SJSA1 (cell line): ENCODE measurements at places on chromosomes 3 and 15. TPM values are rescaled to one million over a fixed set of nuclear protein-coding genes. Genes with fewer than 3 reads are reported as not detected.

SCG3 gene
- not detected in 2 replicates for total RNA-seq

NBEAL2 gene
- total RNA-seq, result 0.53 and 2.0 TPM in 2 replicates

GABRB3 gene
- not detected in 2 replicates for total RNA-seq

RPL35A gene
- 395 and 511 TPM in 2 replicates for total RNA-seq

LEKR1 gene
- total RNA-seq, result 0.16 TPM in 1 of 2 replicates, not detected in the other

IGSF10 gene
- total RNA-seq, result 0.24 TPM in 1 of 2 replicates, not detected in the other

ZNF385D gene
- not detected in 2 replicates for total RNA-seq

IFT122 gene
- 13.3 and 14.4 TPM in 2 replicates for total RNA-seq

CKMT1A gene
- total RNA-seq, result not detected in 2 replicates

STT3B gene
- total RNA-seq, result 125 and 172 TPM in 2 replicates

DUOX1 gene
- total RNA-seq, result not detected in 2 replicates

RARB gene
- 11.7 and 17.9 TPM in 2 replicates for total RNA-seq

FAM107A gene
- total RNA-seq, result not detected in 2 replicates

DNA sequence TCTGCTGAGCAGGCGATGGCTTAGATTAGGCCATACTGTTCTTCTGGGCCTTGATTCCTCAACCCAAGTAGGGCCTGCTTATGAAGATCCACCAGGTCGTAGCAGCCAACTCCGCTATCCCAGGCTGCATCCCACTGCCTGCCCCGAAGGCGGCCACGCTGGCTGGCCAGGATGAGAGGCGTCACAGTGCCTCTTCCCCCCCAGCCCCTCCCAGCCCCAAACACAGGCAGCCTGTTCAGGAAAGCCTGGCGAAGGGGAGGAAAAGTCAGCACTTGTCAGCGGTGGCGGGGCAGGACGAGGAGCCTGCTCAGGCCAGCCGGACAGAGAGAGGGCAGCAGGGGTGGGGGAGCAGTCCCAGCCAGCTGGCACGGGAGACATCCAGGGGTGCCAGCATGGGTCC is 11.2 kb downstream of the PTH1R start:
- no peak for DNase-seq

- DNase-seq, result peak; percentile 74
Observed at GRCh38 chr15:77144492-77145070, 73.7 kb upstream of the TSPAN3 start.

GRCh38 chr3:100830931-100831330 is 121.6 kb downstream of the TFG start:
- DNase-seq, result no peak

- no peak for DNase-seq
Observed at GRCh38 chr3:36868614-36869436, 76.0 kb downstream of the TRANK1 start.

GRCh38 chr3:27553886-27554540 is 69.8 kb upstream of the SLC4A7 start:
- no peak for DNase-seq

- no peak for DNase-seq
Observed at GRCh38 chr15:66996094-66996493, 69.3 kb upstream of the SMAD3 start.

DNA sequence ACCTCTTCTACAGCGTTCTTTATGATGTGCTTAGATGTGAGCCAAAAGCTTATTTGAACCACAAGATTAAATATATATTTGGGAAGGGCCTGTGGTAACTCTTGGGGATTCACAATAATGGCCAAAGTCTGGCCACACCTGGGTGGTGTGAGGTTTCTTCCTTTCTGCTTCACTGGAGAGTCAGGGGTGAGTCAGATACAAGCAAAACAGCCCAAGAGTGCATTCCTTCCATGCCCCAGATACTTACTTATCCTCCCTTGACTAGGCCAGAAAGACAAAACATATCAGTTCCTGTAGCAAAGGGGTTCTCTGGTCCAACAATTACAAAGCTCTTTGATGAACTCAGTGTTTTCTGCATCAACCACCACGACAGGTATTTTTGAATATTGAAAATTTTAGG is 941 bp downstream of the ZBED2 start:
- DNase-seq, result peak; percentile 69

GRCh38 chr15:69979262-69979661 is 118.5 kb downstream of the TLE3 start:
- DNase-seq, result peak; percentile 68

GRCh38 chr3:46558184-46559043 is 7.7 kb downstream of the LRRC2 start:
- peak; percentile 79 for DNase-seq

DNA sequence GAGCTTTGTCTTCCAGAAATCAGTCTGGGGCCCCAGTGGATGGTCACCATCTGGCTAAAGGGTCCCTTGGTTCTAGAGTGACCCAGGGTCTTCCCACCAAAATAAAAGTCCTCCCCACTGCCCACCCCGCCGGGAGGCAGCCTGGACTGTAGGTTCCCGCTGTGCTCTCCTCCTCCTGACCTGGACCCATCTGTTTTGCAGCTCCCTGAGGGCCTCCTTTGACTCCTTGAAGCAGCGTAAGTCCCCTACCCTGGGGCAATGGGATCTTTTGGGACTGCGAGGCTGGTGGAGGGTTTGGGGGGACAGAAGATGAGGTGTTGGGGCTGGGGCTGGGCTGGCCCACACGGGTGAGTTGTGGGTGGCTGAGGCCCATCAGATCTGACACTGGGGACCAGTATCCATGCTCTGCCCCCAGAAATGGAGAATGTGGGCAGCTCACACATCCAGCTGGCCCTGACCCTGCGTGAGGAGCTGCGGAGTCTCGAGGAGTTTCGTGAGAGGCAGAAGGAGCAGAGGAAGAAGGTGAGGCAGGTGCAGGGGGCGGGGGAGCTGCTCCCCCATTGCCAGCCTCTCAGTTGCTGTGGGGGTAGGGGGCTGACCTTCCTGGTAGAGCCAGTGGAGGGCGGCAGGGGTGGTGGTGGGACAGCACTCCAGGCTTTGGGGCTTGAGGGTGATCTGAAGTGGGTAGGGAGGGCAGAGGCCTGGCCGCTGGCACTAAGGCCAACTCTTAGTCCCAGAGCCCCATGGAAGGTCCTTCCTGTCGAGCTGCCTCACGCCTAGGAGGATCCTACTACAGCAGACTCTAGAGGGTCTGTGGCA is 30.4 kb downstream of the PSTPIP1 start:
- no peak for DNase-seq

GRCh38 chr3:103295974-103296570 is 861.3 kb downstream of the ZPLD1 start:
- DNase-seq, result peak; percentile 12

DNA sequence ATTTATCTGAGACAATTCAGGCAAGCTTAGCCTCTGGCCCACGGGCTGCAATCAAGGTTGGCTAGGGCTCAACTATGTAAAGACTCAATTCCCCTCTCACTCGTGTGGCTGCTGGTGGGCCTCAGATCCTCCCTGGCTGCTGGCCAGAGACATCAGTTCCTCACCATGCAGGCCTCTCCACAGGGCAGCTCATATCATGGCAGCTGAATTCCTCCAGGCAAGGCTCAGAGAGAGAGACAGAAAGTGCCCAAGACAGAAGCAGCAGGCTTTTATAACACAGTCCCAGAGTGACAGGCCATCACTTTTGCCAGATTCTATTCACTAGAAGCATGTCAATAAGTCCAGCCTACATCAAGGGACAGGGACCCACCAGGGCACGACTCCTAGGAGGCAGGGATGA is 63.2 kb downstream of the XXYLT1 start:
- no peak for DNase-seq

DNA sequence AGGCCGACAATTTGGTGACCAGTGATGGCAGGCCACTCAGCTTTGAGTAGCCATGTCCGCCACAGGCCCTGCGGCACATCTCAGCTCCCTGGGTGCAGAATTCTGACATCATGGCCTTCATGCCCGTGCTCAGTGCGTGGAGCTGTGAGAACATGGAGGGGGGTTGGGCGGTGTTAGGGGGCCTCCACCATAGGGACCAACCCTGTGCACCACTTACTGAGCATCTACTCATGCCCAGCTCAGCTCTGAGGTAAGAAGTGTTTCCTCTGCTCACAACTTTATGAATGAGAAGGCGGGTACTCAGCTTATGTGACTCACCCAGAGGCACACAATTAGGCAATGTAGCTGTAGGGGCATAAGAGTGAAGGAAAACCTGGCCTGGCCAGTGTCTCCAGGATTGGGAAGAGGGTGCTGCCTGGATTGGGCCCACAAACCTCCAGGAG is 10.5 kb downstream of the ACOX2 start:
- DNase-seq, result peak; percentile 60

DNA sequence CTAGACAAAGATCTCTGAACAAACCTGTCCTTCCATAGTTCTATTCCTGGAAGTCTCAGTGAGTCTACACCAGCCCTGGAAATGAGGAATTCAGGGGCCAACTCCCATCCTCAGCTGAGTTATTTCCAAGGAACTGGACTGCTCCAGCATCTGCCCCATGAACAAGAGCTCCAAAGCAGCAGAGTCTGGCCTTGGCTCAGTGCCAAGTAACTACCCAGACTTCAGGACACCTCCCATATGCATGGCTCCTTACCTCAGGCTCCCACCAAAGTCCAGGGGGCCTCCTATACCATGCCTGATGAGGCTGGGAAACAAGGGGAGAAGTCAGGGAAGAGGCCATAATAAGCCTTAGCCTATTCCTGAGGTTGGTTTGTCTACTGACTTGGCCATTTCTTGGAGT is 45.0 kb downstream of the FAIM start:
- DNase-seq, result no peak

DNA sequence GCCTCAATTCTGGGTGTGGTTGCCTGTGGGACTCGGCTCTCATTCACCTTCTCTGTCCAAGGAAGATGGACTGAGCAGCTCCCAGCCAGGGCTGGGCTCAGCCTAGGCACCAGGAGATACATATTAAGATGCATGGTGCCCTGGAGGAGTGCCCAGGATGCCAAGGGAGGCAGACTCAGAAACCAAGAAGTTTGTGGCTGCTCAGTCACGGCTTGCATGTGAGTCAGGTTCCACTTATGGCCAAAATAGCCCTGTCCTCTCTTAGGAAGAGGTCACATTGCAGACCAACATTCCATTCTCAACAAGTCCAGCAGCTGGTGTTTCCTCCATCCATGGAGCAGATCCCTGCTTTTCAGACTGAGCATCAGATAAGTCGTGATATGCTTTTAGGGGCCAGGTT is 21.8 kb downstream of the CDCP1 start:
- DNase-seq, result no peak

- no peak for DNase-seq
Observed at GRCh38 chr3:65330072-65330471, 642.3 kb upstream of the ADAMTS9 start.

DNA sequence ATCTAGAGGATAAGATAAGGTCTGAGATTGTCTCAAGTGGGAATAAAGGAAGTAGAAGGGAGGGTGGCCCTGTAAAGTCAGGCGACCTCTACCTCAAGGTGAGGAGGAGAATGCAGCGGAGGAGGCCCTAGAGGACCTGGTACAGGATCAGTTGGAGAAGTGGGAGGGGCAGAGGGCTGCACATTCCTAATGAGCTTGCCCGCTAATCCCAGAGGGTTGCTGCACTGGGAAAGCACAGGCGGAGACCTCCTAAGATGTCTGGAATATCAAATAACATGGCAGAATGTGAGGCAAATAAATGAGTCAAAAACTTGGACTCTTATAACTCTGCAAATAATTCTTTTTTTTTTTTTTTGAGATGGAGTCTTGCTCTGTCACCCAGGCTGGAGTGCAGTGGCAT is 30.2 kb upstream of the VPS8 start:
- no peak for DNase-seq

- no peak for DNase-seq
Observed at GRCh38 chr15:88661761-88662556, 23.1 kb downstream of the ISG20 start.

DNA sequence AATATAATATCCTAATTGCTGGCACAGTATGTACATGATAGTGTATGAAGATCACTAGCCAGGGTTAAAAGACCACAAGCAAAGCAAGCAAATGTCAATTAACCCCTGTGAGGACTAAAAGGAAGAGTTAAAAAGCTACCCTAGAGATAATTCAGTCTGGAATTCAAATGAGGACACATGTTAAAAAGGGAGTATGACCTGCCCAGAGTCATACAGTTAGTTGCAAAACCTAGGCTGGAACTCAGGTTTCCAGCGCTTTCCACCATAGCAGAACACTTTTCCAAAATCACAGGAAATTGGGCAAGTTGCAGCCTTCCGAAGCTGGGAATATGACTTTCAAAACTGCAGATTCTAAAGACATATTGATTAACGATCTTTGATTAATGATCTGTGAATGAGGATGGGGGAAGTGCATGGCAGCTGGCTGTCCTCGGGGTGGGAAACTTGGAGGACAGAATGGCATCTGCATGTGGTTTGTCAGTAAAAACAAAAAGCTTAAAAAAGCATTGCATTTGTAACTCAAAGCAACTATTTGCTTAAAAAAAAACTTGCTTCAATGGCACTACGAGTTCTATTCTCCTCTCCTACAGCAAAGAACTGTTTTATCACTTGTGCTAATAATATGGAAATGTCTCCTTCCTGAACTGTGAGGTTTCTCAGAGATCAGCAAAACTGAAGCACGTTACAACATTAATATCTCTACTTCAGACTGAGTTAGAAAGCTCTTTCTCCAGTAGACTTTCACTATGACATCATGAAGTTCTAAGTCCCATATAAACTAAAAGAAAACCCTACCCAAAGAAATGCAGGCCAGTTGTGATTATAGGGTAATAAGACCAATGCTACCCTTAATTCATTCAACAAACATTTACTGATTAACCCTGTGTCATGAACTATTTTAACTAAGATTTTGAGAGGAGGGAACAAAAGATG is 46.2 kb downstream of the IGSF11 start:
- DNase-seq, result no peak

GRCh38 chr3:10469441-10470119 is 35.8 kb downstream of the ATP2B2 start:
- DNase-seq, result no peak

DNA sequence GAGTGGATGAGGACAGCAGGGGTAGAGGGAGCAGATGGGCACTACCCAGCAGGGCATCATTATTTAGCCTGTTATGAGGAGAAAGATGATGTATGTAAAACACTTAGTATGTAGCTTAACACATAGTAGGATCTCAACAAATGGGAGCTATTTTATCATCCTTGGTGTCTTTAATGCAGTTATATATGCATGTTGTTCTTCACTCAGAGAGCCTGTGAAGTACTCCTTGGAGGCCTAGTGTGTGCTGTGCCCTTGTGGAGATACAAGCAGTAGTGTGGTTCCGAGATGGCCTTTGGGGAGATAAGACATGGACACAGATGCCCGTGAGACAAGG is 124.2 kb downstream of the LIPC start:
- no peak for DNase-seq

- DNase-seq, result no peak
Observed at GRCh38 chr3:128266453-128266852, 113.2 kb downstream of the EEFSEC start.
